ENCODE measurements at places on chromosomes 1 and 21.

DNA sequence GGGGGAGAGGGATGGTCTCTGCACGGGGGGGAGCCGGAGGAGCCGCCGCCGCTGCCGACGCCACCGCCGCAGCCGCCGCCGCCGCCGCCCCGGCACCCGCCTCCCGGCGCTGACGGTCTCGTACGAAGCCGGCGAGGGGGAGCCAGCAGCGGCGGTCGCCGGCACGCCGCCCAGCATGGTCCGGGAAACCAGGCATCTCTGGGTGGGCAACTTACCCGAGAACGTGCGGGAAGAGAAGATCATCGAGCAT is 311 bp downstream of the SPEN start:
- DNase-seq, result no peak

GRCh38 chr1:242467556-242468145 is 56.8 kb downstream of the PLD5 start:
- DNase-seq, result peak; percentile 11

GRCh38 chr1:94081566-94082344 is 39.2 kb downstream of the ABCA4 start:
- DNase-seq, result no peak

- DNase-seq, result no peak
These were observed 141.1 kb downstream of the DYRK1A start for GRCh38 chr21:37507716-37508115.

DNA sequence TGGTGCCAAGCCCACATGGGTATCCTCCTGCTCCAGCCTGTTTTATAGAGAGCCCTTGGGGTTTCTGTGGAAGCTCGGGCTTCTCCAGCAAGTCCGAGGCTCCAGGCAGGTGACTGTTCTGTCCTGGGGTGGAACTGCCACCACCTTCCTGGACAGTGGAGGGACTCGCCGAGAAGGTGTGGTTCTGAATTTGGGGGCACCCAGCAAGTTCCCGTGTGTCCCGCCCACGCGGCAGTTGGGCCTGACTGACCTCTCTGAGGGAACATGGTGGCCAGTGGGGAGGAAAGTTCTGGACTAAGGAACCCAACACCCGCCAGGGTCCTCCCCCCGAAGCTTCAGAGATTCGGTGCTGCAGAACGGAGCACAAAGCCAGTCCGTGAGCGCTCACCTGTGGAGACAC is 158.1 kb upstream of the C1orf174 start:
- no peak for DNase-seq

DNA sequence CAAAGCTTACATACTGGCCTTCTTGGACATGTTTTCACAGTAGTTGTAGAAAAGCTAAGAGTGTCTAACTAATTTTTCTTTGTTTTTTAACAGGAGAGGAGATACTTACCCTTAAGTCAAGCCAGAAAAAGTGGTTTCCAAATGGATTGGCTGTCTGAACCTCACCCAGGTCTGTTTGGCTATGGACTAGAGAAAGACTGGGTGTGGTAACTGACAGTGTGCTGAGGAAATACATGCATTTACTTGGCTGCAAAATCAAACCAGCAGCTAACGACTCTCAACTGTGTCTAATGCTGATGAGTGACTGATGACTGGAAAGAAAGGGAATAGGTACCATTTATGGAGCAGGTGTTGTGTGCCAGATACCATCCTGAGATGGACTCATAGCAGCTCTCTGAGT is 91.1 kb downstream of the MTR start:
- DNase-seq, result no peak

DNA sequence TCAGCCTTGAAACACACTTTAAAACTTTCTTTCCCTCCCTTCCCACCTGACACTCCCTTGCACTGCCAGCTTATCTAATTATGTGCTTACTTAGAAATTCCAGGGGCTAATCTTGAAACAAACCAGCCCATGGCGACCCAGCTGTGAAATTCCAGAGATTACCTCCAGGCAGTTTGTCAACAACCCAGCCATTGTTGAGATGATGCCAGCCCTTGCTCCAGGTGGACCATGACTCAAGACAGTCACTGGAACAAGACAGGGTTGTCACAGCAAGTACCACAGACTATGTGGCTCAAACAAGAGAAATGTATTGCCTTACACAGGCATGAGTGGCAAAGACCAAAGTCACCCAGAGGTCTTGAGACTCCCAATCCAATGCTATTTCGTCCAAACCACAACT is 7.9 kb downstream of the FYB2 start:
- DNase-seq, result no peak

DNA sequence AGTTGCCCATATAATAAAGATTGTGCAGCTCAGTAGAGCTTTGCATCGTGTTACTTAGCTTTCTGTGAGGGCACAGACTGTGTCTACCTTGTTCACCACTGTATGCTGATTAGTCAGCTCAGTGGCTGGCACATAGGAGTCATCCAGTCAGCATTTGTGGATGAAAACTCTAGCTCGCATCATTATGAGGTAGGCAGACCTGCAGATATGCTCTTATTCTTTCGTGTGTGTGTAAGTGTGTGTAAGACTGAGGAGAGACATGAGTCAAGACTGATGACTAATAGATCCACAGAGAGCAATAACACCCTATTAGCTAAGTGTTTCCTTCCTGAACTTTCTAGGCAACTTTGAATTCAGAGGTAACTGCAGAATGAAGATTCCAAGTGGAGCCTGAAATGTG is 17.1 kb downstream of the TTF2 start:
- no peak for DNase-seq

DNA sequence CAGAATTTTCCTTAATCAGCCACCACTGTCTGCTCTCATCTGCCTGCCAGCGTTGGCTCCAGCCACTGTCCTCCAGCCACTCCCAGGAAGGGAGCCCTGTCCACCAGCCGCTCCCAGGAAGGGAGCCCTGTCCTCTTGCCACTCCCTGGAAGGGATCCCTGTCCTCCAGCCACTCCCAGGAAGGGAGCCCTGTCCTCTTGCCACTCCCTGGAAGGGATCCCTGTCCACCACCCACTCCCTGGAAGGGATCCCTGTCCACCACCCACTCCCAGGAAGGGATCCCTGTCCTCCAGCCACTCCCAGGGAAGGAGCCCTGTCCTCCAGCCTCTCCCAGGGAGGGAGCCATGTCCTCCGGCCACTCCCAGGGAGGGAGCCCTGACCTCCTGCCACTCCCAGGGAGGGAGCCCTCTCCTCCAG is 726.5 kb downstream of the PTPRU start:
- no peak for DNase-seq

DNA sequence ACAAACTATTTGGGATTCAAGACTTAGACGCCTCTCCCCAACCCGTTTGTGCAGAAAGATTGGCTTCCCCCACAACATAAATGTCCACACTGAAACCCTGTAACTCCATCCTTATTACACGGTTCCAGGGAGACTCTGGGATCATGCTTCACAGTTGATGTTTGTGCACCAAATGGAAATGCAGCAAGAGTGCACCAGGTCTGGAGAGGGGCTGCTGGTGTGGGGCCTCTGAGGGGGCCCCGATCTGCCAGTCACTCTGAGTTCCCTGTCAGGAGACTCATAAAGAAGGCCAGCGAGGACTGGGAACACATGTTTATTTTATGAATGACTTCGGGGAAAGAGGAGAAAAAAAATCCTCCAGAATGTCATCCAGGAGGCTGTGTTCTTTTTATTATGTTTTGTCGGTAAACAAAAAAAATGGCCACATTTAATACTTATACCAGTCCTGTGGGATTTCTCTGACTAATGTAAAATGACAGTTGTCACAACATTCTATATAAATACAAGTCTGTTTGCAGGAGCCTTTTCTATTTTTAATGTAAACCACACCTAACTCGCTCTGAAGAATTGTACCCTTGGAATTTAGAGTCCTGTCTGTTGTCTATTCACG is 439.1 kb upstream of the VAMP3 start:
- no peak for DNase-seq

DNA sequence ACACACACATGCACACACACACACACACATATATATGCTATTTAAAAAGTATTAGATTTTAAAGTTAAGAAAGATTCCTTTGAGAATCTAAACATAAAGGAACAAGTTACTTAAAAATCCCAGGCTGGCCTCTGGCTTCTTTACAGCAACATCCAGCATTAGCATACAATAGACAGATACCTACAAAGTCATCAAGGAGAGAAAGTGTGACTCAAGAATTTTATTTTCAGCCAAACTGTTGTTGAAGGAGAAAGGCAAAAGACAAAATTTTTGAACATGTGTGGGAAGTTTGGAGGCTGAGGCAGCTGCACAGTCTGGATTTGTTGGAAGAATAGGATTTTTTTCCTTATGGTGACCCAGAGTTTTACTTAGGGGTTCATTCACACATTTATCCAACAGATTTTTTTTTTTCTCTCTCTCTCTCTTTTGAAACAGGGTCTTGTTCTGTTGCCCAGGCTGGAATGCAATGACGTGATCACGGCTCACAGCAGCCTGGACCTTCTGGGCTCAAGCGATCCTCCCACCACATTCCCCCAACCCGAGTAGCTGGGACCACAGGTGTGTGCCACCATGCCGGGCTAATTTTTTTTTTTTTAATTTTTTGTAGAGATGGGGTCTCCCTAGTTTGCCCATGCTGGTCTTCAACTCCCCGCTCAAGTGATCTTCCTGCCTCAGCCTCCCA is 24.0 kb upstream of the SPOCD1 start:
- DNase-seq, result no peak

DNA sequence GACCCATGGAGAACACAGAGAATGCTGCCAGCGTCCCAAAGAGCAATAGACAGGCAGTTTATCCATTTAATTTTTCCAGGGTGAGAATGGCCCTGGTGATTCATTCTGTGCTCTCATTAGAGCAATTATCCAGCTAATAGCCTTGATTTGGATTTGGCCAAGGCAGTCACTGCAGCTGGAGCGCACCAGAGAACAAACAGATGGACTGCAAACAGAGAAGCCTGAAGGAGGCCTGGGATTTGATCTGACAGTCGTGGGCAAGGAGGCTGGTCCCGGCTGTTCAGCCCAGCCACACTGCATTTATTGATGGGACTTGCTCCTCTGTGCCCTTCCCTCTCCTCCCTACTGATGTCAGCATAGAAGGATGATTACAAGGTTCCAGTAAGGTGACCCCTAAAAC is 353.9 kb upstream of the C1orf174 start:
- no peak for DNase-seq

DNA sequence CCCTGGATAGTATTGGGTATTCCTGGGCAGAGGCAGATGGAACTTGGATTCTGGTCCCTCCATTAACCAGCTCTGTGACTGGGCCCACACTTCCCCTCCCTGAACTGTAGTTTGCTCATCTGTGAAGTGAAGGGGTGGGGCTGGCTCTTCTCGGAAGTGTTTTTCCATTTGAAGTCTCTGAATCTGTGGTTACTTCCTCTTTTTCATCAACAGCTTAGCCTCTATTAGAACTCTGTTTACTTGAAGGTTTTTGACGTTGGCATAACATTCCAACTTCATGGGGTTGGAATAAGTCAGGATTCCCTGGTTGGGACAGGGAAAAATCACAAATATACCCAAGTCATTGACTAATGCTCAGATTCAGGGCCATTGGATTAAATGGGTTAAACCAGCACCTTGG is 3.6 kb downstream of the KIAA0040 start:
- DNase-seq, result peak; percentile 76

DNA sequence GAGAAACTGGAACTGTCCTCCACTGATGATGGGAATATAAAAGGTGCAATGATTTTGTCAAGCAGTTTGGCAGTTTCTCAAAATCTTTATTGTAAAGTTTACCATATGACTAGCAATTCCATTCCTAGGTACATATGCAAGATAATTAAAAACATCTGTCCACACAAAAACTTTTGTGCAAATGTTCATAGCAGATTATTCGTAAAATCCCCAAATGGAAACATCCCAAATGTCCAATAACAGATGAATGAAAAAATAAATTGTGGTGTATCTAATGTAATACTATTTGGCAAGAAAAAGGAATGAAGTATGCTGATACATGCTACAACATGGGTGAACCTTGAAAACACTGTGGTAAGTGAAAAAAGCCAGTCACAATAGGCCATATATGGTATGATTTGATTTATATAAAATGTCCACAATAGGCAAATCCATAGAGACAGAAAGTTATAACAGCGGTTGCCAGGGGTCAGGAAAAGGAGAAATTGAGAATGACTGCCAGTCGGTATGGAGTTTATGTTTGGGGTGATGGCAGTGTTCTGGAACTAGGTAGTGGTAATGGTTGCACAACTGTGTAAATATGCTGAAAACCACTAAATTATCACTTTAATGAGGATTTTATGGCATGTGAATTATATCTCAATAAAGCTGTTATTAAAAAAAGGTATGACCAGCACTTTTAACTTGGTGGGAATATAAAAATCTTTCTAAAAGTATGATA is 81.7 kb upstream of the BEND5 start:
- DNase-seq, result no peak

DNA sequence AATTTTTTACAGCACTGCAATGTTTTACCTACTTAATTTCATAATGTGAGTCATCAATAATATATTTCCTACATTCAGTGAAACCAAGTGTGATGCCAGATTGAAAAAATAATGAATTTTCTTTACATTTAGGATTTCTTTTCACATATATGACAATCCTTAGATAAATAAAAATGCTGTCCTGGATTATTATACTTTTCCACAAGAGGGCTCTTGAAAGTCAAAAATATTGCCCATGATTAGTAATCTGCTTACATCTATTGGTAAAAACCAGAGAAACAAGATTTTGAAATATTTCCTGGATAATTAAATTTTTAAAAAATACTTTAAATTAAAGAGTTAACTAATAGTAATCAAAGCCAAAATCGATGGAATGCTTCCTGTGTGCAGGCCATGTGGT is 86.8 kb upstream of the PLPPR4 start:
- DNase-seq, result no peak

All from Jurkat, Clone E6-1 (cell line).